ENCODE measurements at places on chromosomes 13 and 19.
A peak's percentile ranks its signal among the peaks of the same experiment; 100 is the strongest.

- DNase-seq = no peak
Observed at GRCh38 chr19:441213-441836, 19.5 kb downstream of the SHC2 start.

DNA sequence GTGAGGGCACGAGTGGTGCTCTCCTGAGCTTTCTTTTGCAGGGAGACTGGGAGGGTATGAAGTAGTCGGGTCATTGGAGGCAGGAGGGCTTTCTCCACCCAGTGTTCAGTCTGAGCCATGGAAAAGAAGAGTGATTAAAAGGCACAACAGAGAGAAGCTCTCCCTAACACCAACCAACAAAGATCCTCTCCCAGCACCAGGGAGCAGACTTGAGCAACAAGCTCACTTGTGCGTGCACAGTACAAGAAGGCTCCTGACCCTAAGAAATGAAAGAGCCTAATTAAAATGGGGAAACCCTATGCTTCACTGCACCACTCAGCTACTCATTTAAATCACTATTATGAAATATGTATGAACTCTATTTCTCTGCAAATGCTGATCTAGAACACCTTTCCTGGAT lies 276.3 kb upstream of the SOX21 start:
- DNase-seq = peak; percentile 47

DNA sequence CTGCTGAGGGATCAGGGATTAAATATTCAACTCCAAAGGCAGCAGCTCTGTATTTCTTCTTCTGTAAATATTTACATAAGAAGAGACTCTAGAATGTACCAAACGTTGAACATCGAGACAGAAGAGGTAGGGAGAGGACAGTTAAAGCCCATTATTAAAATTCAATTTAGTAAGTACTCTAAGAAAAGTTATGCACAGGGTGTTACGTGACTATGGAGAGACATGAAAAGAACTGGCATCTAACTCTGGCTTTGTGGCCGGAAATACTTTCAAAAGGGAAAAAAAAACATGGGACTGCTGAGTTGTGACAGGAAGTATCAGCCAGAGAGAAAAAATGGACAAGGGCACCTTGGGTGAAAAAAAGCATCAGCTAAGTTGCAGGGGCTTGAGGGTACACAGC lies 36.7 kb downstream of the LNX2 start:
- DNase-seq = peak; percentile 70

DNA sequence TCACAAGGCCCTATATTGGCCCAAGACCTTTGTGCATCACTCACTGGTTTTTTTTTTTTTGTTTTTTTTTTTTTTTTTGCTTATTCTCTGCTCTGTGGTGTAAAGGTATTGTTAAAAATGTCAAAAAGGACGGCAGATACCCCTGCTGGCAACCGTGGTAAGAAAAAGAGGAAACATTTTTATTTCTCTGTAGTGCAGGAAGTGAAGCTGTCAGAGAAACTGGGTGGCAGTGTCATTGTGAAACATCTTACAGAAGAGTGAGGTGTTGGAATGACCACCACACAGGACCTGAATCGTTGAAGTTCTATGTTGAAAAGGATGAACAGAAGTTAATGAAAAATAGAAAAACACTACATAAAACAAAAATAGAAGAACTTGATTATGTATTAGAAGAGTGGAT lies 346.4 kb downstream of the FGF9 start:
- DNase-seq = no peak

DNA sequence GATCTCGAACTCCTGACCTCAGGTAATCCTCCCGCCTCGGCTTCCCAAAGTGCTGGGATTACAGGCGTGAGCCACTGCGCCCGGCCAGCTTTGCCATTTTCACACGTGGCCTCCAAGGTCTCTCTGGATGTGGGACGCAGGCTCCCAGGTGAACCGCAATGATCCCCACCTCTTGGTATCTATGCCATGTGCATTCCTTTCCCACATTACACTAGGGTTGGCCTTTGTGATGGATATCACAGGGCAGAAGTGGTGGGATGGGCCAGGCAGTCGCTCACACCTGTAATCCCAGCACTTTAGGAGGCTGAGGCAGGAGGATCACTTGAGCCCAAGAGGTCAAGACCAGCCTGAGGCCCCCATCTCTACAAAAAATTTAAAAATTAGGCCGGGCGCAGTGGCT lies 22.4 kb downstream of the FGF21 start:
- no peak for DNase-seq

DNA sequence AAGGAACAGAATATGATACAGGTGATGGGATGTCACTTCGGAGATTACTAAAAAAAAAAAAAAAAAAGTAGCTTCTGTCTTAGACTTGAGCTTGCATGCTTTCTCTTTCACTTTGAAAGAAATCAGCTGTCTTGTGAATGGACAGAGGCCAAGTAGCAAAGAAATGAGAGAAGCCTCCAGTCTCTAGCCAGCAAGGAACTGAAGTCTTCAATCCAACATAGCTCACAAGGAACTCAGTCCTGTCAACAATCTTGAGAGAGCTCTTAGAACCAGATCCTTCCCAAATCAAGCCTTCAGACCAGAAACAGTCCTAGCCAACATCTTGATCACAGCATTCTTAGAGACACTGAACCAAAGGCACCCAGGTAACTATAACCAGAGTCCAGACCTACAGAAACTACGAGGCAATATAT lies 7.7 kb downstream of the N4BP2L2 start:
- peak; percentile 92 for DNase-seq

- DNase-seq = no peak
Observed at GRCh38 chr13:39870197-39870747, 214.8 kb downstream of the COG6 start.

DNA sequence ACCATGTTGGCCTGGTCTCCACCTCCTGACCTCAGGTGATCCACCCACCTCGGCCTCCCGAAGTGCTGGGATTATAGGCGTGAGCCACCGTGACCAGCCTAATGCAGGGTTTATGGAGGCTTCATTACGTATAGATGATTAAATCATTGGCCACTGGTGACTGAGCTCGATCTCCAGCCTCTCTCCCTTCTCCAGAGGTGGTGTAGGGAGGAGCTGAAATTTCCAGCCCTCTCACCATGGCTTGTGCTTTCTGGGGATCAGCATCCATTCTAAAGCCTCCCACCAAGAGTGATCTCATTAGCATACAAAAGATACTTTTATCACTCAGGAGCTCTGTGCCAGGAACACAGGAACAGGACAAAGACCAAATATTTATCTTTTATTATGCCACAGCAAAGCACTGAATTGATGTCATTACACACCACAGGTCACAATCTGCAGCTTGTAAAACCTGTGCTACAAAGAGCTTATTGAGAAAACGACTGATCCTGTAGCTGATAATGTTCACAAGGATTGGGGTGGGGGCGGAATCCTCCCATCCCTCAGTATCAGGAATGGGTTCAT lies 32.4 kb downstream of the RHPN2 start:
- no peak for DNase-seq

DNA sequence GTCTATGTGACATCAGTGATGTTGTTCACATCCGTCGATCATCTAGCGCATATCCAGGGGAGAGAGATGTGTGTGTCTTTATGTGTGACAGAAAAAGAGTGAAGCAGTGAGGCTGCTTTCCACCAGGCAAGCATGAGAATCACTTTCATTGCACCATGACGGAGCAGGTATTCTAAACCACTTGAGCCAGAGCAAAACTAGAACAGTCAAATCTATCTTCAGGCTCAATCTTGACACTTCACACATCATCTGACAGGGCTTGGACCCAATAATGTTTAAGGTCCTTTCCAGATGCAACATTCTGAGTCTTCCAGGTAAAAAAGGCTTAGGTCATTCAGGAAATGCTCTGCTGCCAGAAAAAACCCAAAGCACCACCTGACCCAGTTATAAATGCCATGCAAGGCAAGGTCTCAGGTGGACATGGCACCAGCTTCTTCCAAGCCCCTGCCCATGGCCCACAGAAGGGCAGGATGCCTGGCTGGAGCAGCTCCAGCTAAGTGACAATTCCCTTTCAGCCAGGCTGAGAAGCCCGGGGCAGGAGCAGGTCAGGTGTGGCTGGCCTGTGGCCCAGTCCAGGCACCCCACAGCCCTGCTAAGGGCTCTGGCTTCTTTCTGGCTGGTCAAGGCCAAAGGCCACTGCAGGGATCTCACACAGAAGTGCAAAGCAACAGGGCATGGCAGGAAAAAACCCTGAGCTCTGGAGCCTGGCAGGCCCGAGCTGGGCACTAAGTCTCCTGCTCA lies 5.0 kb downstream of the ELAVL1 start:
- no peak for DNase-seq

DNA sequence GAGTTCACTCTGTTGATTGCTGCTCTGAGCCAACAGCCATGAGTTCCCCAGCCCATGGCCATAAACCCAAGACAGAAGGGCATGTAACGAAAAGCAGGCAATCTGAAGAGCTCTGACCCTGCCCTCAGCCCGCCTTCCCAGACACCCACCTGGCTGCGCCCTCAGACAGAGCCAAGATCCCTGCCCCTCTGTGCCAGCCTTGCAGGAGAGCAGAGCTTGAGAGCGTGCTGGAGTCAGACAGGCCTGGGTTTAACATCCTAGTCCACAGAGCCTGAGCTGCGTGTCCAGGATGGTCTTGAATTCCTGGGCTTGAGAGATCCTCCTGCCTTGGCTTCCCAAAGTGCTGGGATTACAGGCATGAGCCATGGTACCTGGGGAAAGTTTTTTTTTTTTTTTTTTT lies 19.0 kb upstream of the EMC10 start:
- DNase-seq = no peak

- DNase-seq = peak; percentile 13
Observed at GRCh38 chr13:91894316-91894715, 495.9 kb downstream of the GPC5 start.

DNA sequence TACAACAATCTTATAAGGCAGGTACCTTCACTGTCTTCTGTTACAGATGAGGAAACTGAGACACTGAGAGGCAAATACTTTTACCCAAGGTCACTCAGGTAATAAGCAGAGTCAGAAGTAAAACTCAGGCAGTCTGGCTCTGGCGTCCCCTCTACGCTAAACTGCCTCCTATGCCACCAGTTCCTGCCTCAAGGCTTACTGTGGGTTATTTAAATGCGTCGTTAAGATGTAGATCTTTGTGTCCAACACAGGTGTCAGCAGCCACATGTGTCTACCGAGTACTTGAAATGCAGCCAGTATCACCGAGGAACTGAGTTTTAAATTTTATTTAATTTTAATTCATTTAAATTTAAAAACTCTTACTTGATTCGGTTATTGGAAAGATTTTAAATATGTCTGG lies 1.9 kb downstream of the HAS1 start:
- no peak for DNase-seq

DNA sequence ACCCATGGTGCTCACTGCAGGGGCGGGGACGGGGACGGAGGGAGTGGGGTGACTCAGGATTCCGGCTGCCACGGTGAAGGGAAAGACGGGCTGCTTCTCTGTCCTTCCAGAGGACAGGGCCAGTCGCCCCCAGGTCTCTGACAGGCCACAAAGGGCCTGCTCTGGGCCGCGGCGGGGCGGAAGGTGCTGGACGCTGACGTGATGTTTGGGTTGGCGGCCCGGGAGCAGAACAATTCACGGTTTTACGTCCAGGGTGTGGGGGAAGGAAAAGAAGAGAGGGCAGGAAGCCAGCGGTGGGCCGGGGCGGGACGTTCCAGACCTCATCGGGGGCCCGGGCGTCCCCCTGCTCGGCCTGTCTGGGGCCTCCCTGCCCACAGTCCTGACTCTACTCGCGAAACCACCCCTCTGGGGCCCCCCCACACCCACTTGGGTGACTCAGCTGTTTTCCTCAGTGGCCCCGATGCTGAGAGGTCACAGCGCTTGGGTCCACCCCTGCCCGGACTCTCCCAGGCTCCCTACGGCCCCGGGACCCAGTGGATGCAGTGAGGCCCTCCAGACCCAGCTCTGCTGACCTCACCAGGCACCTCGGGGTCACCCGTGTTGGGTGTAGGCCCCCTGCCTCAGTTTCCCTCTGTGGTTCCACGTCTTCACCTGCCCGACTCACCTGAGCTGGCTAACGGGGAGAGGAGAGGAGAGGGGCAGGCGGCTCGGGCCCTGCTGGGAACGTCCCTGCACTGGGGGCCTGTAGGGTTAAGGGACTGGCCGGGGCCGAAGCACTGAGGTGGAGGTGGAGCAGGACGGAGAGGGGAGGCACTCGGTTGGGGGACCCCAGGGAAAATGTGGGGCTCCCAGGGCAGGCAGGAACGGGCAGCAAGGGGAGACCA lies 29.2 kb downstream of the PIP5K1C start:
- DNase-seq = peak; percentile 84

- peak; percentile 53 for DNase-seq
Observed at GRCh38 chr19:41998246-41999020, 4.4 kb upstream of the ATP1A3 start.

- DNase-seq = no peak
Observed at GRCh38 chr13:34719060-34719875, 222.8 kb upstream of the NBEA start.

GRCh38 chr19:29378126-29378525 lies 147.7 kb upstream of the VSTM2B start:
- DNase-seq = no peak

GRCh38 chr19:5775668-5776309 lies 8.8 kb downstream of the PRR22 start:
- peak; percentile 65 for DNase-seq

- DNase-seq = no peak
Observed at GRCh38 chr13:40518481-40518882, 148.0 kb downstream of the FOXO1 start.

DNA sequence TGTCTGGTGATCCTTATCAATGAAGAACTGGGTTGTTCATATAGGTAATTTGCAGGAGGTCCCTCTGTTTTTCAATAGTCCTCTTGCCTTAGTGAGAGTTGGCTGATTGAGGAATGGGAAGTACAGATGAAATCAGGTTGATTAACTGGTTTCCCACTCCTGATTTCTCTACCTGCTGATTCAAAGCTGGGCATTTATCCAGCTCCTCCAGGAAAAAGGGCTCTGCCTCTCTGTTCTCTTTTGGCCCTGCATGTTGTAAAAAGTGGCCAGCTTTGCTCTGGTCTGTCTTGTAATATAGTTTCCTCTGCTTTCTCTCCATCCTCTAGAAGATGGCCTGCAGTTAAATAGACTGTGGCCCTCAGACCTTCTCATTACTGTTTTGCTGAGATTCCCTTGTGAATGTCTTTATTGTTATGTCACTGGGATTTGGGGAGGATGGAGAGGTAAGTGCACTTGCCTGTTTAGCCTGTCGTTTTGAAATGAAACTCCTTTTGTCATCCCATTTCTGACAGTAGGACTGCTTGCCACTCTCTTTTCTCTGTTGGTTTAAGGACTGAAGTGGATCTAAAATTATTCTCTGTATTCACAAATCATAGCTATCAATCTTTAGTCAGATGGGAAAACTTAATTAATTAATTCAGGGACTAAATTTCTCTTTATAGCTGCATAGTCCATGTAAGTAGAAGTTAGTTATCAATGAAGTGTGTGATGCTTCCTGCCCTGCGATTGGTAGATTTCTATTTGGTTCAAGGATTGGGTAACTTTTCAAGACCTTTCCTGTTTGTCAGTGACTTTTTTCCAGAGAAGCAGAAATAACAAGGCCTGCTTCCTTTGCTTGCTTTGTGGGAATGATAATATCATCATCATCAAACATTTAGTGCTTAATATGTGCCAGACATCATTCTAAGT lies 28.5 kb downstream of the GARRE1 start:
- no peak for DNase-seq

DNA sequence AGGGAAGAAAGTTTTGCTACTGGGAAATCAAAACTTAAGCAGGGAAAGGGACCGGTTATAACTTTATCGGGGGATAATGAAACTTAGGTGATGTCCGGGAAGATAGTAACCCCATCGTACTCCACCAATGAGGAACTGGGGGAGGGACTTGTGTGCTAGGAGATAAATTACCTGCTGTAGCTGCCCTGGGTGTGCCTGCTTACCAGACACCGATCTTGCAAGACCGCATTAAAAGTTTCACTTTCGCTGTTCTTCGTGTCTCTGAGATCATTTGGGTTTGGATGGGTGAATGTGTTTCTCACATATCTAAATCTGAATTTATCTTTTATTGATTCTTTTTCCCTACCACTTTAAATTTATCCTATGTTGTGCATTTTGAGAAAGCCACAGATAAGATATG lies 381.4 kb downstream of the SLITRK6 start:
- DNase-seq = no peak
